Stimulated activated CD4-positive, alpha-beta T cell treated with anti-CD3 and anti-CD28 coated beads, Interleukin-15, amount 100 ng/mL, for 1 hour (primary cell): ENCODE measurements at places on chromosomes 4 and X.

DNA sequence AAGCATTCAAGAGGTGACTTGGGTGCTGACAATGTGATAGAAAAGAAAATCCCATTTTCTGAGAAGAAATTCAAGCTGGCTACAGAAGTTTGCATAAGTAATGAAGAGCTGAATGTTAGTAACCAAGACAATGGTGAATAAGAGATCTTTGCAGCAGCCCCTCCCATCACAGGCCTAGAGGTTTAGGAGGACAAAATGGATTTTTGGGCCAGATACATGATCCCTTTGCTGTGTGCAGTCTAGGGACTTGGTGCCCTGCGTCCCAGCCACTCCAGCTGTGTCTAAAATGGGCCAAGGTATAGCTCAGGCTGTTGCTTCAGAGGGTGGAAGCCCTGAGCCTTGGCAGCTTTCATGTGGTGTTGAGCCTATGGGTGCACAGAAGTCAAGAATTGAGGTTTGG, 107.0 kb upstream of the EPHA5 start:
- DNase-seq: no peak

DNA sequence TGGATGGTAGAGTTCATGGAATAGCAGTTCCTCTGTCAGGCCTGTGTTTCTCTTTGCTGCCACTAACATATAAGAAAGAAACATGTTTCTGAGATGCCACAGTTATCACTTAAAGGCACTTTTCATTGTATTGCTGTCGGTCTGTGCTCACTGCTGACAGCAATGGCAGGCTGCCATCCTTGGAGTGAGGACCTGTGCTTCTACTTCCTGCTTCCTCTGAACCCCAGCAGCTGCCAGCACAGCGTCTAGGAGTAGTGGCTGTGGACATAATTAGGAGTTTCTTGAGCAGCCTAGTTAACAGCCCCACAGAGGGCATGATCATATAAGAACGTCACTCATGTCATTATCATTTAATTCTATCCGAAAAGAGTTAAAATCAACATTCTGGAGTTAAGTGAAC, 30.5 kb downstream of the F11 start:
- no peak for DNase-seq

GRCh38 chrX:13535376-13536165, 33.8 kb upstream of the EGFL6 start:
- DNase-seq: no peak

- DNase-seq: no peak
Measured at GRCh38 chr4:114012749-114013148, 33.3 kb upstream of the ARSJ start.

GRCh38 chr4:113339430-113339813, 290.0 kb downstream of the ANK2 start:
- DNase-seq: no peak

DNA sequence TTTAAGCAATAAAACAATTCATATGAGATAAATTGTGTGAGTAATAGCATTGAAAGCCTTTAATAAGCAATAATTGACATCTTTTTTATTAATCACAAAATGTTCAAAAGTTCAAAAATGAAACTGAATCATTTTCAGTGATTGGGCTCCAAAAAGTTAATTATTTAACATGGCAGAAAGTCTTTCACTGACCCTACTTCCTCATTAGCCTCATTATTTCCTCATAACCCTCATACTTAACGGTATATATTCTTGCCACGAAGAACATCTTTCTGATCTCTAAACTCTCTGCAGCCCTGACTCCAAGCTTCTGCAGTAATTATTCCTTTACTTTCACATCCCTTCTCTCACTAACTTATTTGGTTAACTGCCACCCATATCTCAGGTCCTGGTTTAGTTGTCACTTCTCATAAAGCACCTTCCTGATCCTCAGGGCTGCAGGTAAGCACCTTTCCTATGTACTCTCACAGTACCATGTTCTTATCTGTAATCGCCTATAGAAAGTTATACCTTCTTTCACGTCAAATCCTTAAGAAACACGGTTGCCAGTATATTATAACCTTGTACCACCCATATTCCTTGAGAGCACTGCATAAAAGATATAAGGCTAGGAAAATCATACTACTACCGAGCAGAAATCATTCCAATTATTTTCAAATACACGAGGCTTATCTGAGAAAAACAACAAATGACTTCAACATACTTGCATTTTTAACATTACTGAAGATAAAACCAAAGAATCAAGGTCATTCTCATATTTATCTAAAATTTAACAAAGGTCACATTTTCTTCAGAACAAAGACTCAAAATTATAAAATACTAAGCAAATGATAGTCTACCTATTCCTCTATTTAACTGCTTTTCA, 72.2 kb downstream of the PPP3CA start:
- DNase-seq: no peak

GRCh38 chr4:120156120-120156718, 89.6 kb upstream of the MAD2L1 start:
- no peak for DNase-seq

GRCh38 chr4:90240333-90240732, 113.1 kb downstream of the CCSER1 start:
- DNase-seq: no peak

GRCh38 chr4:84498935-84499623, at the start of gene NKX6-1:
Gene NKX6-1 (minus strand): TSS chr4:84499292. CDS start chr4:84498228, 1,064 bp downstream.
- no peak for DNase-seq

DNA sequence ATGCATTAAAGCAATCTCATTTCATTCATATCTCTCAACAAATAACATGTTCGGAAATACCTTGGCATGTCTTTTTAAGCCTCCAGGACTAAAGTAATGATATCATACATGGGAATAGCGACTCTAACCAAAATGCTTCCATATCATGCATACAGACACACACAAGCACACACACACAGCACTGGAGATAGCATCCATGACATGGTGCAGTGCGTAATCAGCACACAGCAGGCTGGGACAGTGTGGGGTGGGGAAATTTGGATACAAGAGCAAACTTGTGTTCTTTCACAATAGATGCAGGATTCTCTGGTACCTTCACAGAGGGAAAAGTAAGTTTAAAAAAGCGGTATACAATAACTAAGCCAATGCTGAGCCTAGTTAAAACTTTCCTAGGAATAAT, 132.3 kb upstream of the HPGD start:
- DNase-seq: no peak

GRCh38 chrX:109533631-109534030, 3.0 kb upstream of the NXT2 start:
- DNase-seq: no peak
